ENCODE measurements at places on chromosomes 11 and 22.

- no peak for DNase-seq
These were observed 3.7 kb downstream of the C1QTNF6 start for GRCh38 chr22:37184380-37184755.

DNA sequence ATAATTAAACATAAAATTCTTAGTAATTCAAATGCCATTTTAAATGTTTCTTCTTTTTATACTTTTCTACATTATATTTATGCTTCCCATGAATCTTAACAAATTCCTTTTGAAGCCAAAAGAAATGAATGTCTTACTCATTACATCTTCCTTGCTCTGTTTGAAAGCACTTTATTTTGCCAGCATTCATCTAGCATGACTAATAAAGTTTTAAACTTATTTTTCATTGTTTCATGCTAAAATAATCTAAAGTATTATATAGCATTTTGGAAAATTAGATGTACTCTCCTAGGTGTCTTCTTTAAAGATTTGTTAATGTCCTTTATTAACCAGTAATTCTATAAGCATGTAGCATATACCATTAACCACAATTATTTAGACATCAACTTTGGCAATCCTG lies 9.7 kb upstream of the PIWIL4 start:
- no peak for DNase-seq

DNA sequence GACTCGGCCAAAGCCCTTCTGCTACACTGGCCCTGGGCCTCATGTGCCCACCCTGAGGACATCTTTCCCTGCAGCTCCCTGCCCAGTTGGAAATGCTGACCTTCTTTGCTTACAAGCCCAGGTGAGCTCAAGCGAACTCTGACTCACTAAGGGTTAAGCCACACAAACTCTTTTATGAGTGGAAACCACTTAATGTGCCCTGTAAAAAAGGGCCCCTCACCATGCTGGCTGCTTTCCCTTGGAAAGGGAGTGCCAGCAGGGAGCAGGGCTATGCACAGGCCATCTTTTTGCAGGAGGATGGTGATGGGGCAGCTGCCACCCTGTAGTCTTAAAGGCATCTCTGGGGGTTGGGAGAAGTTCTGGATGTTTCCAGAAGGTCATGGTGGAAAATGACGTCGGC lies 18.7 kb downstream of the EHF start:
- DNase-seq: no peak

GRCh38 chr11:24944891-24945290 lies 448.0 kb downstream of the LUZP2 start:
- no peak for DNase-seq

GRCh38 chr11:46386674-46387073 lies 4.9 kb downstream of the CHRM4 start:
- no peak for DNase-seq

GRCh38 chr11:26134481-26135355 lies 197.2 kb upstream of the ANO3 start:
- DNase-seq: no peak

GRCh38 chr11:14132312-14132711 lies 169.8 kb downstream of the SPON1 start:
- no peak for DNase-seq

DNA sequence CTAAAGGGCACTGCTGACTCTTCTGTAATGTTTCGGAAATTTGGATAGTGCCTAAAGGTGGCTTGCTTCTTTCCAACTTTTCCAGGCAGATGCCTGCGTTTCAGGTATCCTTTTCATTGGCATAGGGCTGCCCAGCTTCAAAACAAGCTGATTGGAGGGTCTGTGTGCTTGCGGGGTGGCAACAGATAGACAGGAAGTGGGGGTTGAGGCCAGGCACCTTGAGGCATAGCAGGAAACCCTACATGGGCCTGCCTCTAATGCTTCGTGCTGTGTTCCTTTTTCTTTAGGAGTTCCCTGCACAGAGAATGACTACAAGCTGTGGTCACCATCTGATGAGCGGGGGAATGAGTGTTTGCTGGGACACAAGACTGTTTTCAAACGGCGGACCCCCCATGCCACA lies 92.2 kb upstream of the SORL1-AS1 start:
- no peak for DNase-seq

GRCh38 chr11:24515632-24516031 lies 18.8 kb downstream of the LUZP2 start:
- no peak for DNase-seq

- no peak for DNase-seq
These were observed 116.9 kb upstream of the SNX19 start for GRCh38 chr11:131033151-131033651.

- DNase-seq: no peak
These were observed 31.2 kb downstream of the FLI1 start for GRCh38 chr11:128724891-128725611.

- no peak for DNase-seq
These were observed 32.1 kb downstream of the PPM1F start for GRCh38 chr22:21920341-21921183.

- DNase-seq: no peak
These were observed 18.8 kb upstream of the PRR5 start for GRCh38 chr22:44683237-44683636.

DNA sequence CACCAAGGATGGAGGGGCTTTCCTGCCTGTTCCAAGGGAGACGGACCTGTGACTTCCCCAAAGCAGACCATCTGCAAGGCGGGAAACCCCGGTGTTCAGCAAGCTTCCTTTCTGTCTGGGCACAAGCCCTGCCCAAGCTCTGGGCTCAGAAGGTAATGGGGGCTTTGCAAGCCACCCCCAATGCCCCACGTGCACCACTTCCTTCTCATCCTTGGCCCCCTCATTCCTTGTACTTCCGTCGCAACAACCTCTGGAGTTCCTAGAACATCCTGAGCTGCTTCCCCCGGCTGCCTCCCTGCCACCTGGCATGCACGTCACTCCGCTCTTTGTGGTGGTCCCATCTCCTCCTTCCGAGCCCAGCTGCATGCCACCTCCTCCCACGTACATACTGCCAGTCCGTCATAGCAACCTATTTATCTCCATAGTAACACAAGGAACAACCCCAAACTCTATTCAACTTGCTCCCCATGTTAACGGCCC lies 3.9 kb downstream of the MYEOV start:
- DNase-seq: no peak

DNA sequence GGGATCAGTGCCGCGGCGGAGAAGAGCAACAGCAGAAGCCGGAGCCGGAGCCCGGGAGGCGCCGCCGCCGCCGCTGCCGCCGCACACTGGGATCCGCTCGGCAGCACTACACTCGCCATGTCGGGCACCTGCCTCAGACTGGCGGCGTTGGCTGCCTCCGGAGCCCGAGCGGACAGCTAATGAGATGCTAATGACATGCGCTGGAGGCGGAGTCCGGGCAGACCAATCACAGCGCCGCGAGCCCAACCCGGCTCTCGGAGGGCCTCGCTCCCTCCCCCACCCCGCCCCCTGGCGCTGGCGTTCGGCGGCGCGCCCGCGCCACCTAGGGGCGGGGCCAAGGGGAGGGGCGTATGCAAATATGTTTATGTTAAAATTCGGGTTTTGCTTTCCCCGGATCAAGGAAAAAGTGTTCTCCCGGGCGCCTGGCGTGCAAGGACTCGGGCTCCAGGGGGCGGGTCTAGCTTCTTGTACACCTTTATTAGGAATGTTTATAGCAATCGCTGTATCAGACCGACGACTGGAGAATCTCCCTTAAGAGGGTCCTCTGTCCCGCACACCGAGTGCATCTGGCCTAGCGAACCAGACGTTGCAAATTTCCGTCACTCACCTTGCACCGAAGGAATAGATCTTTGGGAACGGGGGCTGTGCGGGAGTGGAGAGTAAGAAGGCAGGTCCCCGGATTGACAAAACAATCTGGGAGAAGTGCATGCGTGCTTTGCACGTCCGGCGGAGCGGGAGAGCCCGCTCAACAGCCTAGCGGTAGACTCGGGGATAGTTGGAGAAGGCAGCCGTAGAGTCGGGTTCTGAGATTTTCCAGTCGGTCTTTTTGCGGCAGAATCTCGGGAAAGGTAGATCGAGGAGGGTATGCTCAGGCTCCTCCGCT lies at the start of gene CADM1:
TSS of gene CADM1 (minus strand) at position 140 of the 883 bp plus-strand sequence.
- peak; percentile 79 for DNase-seq

GRCh38 chr11:65498977-65499712 lies at the start of gene MALAT1:
MALAT1 (plus strand) TSS chr11:65499045.
- peak; percentile 90 for DNase-seq

- no peak for DNase-seq
These were observed 51.4 kb downstream of the MICAL2 start for GRCh38 chr11:12161603-12162350.

DNA sequence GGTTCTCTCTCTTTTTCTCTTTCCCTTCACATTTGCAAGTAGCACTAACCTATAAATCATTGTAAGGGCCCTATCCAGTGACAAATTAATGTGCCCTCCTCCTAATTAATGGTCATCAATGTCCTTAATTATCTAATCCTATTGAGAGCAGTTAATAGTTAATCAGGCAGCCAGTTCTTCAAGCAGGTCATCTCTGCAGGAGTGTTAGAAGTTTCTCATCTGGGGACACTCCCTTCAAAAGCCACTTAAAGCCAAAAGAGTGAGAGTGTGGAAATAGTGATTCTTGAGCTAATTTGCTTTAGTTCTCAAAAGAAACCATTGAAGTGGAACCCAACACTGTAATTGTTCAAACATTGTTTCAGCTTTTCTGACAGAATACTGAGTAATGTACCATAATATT lies 141.6 kb downstream of the ELP4 start:
- DNase-seq: no peak

Measured in activated effector memory CD4-positive, alpha-beta T cell treated with Interleukin-2 at 50 U/mL for 16 hours (primary cell).